ENCODE measurements at places on chromosomes 1 and 21.

DNA sequence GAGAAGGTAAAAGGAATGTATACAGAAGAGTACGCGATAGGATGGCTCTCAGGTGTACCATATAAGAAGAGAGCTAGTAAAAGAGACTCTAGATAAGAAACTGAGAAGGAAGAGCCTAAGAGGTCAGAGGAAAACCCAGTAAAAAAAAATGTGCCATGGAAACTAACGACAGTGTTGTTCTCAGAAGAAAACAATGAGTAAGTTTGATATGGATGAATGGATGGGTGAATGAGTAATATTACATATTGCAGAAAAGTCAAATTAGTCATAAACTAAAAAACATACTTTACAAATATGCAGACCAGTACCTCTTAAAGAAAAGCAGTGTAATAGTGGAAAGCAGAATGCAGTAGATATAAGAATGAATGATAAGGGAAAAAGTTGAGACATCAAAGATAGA lies 316.2 kb downstream of the HMCN1 start:
- DNase-seq = no peak

DNA sequence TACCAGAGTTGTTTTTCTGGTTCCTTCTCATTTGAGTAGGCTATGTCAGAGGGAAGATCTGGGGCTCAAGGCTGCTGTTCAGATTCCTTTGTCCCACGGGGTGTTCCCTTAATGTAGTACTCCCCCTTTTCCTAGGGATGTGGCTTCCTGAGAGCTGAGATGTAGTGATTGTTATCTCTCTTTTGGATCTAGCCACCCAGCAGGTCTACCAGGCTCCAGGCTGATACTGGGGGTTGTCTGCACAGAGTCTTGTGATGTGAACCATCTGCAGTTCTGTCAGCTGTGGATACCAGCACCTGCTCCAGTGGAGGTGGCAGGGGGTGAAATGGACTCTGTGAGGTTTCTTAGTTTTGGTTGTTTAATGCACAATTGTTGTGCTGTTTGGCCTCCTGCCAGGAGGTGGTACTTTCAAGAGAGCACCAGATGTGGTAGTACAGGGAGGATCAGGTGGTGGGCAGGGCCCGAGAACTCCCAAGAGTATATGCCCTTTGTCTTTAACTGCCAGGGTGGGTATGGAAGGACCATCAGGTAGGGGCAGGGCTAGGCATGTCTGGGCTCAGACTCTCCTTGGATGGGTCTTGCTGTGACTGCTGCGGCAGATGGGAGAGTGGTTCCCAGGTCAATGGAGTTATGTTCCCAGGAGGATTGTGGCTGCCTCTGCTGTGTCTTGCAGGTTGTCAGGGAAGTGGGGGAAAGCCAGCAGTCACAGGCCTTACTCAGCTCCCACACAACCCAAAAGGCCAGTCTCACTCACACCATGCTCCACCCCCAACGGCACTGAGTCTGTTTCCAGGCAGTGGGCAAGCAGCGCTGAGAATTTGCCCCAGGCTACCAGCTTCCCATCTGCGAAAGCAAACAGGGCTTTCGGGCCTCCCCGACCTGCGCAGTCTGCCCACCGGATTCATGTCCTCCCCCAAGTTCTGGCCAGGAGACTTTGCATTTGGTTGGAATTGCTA lies 64.2 kb downstream of the SERINC2 start:
- no peak for DNase-seq

- DNase-seq = no peak
Measured at GRCh38 chr1:151001602-151002001, 5.1 kb downstream of the MINDY1 start.

DNA sequence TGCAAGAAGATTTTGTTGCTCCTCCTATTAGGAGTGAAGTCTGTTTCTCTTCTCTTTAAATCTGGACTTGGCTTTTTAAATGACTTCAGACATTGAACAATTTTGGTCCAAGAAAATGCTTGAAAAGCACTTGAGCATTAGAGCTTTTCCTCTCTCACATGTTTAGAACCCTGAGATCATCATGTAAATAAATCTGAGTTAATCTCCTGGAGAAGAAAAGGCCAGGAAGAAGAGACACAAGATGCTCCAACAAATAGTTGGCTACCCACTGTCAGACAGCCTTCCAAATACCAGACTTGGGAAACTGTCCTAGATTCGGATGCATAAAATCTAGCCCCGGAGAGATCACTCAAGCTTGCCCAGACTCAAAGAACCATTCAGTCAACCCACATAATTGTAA lies 1353.1 kb upstream of the ADGRL4 start:
- no peak for DNase-seq
